ENCODE measurements at places on chromosomes 2 and 18.
A peak's percentile ranks its signal among the peaks of the same experiment; 100 is the strongest.

GRCh38 chr2:232880764-232881351, 10.8 kb downstream of the SNORC start:
- DNase-seq: no peak

GRCh38 chr18:31557446-31557845, 34.2 kb upstream of the TTR start:
- DNase-seq: no peak

DNA sequence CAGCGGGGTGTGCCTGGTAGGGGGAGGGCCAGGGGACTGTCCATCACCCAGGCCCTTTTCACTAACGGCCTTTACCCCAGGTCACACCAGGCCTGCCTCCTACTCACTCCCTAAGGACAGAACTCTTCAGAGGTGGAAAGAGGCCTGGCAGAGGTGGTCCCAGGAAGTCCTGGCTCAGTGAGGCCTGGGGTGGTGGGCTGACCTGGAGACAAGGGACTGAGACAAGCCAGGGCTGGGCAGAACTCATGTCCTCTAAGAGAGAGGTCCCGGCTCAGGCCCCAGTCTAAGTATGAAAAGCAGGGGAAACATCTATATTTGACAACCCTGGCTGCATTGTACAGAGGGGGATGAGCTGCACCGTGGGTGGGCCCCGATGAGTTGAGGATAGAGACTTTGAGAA, 65.9 kb upstream of the TEX51 start:
- no peak for DNase-seq

DNA sequence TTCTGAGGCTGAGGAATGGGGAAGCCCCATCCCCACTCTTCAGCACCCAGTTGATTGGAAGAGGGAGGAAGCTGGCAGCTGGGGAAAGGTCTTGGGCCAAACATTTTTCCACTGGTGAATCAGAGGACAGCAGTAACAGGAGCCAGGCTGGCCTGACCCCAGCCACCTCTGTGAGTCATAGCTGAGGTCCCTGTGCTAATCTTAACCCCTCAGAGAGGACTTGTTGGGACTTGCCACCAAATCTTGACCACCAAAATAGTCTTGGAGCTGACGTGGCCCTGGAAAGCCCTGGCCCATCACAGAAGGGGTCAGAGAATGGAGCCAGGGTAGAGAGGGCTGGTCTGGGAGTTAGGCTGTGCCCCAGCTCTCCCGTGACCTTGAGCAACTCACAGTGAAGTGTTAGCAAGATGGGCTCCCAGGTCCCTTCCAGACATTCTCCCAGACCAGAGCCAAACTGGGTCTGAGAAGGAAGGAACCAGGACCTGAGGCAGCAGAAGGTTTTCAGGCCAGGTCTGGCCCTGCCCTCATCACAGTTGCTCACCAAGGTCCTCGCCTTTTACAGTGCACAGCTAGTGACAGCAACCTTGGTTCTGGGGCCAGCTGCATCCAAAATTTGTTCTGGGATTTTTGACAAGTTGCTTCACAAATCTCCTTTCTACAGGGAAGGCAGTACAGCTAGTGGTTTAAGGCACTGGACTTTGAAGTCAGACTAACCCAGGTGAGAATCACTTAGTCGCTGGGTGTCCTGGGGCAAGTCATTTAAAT, 266.6 kb downstream of the CYP26B1 start:
- DNase-seq: no peak

GRCh38 chr2:235191978-235192377, 240.2 kb downstream of the SH3BP4 start:
- no peak for DNase-seq

GRCh38 chr18:11884396-11885030, 23.6 kb downstream of the MPPE1 start:
- no peak for DNase-seq

DNA sequence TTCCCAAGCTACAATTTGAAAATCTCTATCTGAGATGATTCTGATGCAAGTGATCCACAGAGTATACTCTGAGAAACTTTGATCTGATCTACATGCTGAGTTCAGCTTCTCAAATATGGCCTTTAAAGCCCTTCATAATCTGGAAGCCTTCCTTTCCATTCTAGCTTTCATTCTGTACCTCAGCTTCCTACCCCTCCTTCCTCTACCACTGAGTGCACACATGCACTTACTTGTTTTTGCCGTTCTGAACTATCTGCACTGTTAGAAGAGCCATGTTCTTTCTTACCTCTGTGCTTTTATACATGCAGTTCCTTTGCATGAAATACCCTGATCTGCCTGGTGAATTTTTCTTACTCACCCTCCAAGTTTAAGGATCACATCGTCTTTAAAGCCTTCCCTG, 25.0 kb downstream of the REL start:
- DNase-seq: no peak

- DNase-seq: no peak
Measured at GRCh38 chr18:12409469-12409868, 1.7 kb downstream of the PRELID3A start.

GRCh38 chr2:44342854-44343253, 18.4 kb downstream of the PREPL start:
- DNase-seq: no peak

DNA sequence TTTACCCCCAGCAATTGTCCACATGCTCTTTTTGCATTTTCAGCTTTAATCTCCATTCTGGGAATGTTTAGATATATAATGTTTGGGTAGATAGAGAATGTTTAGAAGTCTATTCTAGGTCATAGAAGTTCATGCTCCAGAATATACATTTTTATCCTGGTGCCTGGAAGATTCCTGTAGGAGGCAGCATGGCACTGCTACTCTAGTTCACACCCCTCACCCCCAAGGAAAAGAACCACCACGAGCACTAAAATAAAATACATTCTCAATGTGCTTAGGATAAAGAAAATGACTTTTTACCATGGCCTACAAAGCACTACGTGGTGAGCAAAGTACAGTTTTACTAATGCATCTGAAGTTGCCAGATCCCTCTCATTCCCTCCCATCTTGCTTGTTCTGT, 53.8 kb downstream of the MYO1B start:
- no peak for DNase-seq

DNA sequence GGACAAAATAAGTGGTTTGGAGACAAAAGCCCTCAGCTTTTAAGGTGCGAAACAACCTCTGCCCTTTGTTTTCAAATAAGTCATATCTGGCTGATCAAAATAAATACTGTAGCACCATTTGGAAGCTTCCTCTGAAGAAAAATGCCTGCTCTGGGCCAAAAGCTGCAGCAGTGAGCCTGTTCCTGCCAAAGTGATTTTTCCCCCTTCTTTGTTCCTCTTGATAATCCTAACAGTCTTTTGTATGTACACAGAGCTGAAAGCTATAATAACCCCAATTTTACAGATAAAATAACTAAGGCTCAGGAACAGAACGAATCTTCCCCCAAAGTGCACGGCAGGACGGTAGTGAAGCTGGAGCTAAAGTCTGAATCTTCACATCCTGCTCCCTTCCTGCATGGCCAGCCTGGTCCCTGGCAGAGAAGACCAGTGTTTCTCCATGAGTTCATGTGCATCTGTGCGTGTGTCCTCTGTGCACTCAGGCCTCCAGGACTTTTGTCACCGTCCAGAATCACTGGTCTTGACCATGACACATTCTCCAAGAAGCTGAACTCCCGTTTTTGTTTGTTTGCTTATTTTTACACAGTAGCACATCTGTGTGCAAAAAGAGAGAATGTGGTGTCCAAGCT, 2114.1 kb upstream of the PIK3C3 start:
- no peak for DNase-seq

DNA sequence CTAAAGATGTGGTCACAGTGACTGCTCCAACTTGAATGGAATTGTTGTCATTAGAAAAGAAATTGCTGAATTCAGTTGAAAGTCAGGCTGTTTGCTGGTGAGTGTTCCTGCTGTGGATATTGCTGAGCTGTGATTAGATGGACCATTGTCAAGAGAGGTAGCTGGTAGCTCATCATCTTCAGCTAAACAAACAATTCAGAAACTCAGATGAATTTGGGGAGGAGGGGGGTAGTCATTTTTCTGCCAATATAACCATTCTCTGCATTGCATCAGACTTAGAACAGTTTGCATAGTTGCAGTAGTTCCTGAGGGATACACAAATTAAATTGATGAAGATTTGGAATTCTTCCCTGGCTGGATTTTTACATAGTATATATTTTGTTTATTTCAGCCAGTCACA, 108.3 kb downstream of the MTCL1 start:
- no peak for DNase-seq

DNA sequence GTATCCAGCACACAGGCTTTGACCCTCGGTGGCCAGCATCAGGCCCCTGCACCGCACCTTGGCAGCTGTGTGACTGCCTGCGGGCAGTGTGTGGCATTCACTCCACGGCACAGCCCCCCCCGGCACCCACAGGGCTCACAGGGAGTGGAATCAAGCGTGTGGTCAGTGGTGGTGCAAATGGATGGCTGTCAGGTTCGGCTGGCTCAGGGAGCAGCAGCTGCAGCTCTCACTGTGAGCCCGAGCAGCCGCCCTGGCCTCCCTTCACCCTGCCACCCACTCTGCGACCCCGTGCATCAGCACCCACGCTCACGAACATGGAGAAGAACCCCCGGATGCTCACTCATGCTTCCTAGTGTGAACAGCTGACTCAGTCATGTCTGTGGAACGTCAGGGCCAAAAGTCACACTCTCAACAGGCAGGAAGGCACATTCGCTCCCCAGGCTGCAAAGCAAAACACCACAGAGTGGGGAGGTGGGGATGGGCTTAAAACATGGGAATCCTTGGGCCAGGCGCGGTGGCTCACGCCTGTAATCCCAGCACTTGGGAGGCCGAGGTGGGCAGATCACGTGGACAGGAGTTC, 41.5 kb upstream of the GPC1 start:
- DNase-seq: no peak

GRCh38 chr2:45312275-45312674, 298.8 kb downstream of the SRBD1 start:
- DNase-seq: no peak

- DNase-seq: no peak
Measured at GRCh38 chr18:33755931-33756560, 178.0 kb downstream of the ASXL3 start.

- no peak for DNase-seq
Measured at GRCh38 chr2:26652361-26653041, 11.3 kb upstream of the CIB4 start.

GRCh38 chr2:1702186-1702565, 42.1 kb downstream of the PXDN start:
- no peak for DNase-seq

DNA sequence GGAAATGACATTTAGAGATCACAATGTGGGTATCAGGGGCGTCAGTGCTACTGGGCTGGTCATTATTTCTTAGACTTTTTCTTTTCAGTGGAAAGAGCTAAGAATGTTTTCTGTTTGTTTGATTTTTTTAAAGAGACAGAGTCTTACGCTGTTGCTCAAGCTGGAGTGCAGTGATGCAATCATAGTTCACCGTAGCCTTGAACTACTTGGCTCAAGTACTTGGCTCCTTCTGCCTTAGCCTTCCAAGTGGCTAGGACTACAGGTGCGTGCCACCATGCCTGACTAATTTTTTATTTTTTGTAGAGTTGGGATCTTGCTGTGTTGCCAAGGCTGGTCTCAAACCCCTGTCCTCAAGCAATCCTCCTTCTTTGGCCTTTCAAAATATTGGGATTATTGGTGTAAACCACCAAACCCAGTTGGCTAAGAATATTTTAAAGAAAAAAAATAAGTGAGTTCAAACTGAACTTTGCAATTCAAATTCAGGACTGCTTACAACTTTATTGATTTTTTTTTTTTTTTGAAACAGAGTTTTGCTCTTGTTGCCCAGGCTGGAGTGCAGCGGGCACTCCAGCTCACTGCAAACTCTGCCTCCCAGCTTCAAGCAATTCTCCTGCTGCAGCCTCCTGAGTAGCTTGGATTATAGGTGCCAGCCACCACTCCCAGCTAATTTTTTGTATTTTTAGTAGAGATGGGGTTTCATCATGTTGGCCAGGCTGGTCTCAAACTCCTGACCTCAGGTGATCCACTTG, 154.2 kb downstream of the MIB1 start:
- DNase-seq: no peak

DNA sequence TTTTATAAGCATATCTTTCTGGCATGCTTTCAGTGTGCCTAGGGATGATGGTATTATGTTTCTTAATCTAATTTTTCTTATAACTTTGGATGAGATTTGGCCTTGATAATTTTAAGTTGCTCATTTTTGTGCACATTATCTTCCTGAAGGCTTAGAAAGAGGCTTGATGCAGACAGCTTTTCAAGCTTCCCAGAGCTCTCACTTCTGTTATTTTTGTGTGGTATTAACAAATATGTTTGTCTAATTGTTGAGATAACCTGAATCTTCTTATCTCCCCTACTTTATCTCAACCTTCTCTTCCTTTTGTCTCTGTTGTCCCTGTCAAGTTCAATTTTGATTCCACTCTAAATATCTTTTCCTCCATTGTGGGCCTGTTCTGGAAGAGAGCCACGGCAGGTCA, 113.2 kb upstream of the LRRTM1 start:
- no peak for DNase-seq

- DNase-seq: no peak
Measured at GRCh38 chr2:61855318-61855613, 1.4 kb upstream of the FAM161A start.

DNA sequence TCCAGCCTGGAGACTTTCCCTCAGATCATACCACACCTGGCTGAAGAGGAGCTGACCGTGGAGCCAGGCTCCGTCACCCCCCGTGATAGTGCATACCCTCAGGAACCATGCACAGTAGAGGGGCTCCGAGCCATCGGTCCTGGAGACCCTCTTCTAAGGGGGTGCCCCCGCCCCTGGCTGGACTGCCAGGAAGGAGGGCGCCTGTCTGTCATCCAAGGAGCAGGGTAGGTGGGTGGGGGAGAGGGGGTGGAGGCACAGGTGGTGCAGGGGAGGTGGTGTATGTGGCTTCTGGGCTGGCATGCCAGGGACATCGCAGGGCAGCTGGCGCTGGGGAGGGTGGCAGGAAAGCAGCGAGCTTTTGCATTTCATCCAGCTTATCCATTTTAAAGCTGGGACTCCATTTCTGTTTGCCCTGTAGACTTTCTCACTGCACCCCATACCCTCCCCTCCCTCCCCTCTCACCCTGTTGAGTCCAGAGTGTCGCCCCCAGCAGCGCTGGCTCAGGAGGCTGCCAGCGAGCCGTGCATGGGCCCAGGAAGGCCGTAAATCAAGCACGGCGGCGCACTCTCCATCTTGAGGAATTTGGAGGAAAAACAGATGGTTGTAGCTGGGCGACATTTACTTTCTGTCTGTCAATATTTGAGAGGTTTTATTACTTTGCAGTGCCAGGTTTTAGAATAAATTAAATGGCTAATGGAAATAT, 56.2 kb upstream of the HS6ST1 start:
- DNase-seq: no peak

GRCh38 chr2:6196449-6196848, 504.3 kb downstream of the SOX11 start:
- DNase-seq: no peak

GRCh38 chr2:218192902-218193430, 24.0 kb upstream of the ARPC2 start:
- no peak for DNase-seq

DNA sequence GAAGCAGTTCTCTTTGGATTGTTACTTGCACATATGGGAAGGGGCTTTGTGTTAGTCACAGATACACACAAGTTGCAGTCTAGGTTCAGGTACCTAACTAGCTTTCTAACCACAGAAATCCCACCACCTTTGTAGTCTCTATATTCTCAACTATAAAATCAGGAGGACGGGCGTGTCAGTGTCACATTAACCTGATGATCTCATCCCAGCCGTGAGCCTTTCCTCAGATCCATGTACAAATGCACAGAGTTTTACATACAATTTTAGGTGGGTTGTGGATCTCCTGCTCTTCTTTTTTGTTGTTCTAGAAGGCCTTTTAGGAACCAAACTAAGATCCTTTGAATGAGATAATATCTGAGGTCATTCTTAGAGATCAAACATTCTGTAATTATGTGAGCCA, 94.0 kb downstream of the ZNF532 start:
- no peak for DNase-seq

- DNase-seq: no peak
Measured at GRCh38 chr2:197538412-197538811, 22.5 kb downstream of the MOB4 start.

- DNase-seq: peak; percentile 58
Measured at GRCh38 chr2:230441227-230441897, 25.4 kb downstream of the SP100 start.
